ENCODE measurements at places on chromosomes 12 and 14. TPM values are rescaled to one million over a fixed set of nuclear protein-coding genes. Genes with fewer than 3 reads are reported as not detected.

DNA sequence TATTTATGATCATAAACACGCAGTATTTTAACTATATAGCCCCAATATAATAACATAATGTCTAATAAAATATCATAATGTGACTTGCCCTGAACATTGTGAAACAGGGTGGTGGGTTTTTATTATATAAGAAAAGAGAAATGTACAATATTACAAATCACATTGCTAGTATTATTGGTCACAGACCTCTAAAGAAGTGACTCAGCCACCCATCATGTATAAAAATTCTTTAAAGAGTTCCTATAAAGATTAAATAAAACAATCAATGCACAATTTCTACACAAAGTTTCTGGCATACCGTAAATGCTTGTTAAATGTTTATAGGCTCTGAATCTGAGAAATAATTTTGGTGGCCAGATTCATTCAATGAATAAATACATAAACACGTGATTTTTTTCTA, 28.9 kb downstream of the ABCC9 start:
- H3K27ac ChIP-seq: no peak overlapping the region
- no peaks in the 10 kb centered on the region for H3K4me1 ChIP-seq
- no peak overlapping the region for H3K4me3 ChIP-seq
- no peaks in the 10 kb centered on the region for H3K36me3 ChIP-seq
- no peaks in the 10 kb centered on the region for H3K27me3 ChIP-seq

GRCh38 chr12:51496895-51497294, 72.3 kb downstream of the SLC4A8 start:
- H3K4me1 ChIP-seq: no peaks in the 10 kb centered on the region
- no peaks in the 10 kb centered on the region for H3K36me3 ChIP-seq
- no peak for DNase-seq
- no peaks in the 10 kb centered on the region for H3K27me3 ChIP-seq

DNA sequence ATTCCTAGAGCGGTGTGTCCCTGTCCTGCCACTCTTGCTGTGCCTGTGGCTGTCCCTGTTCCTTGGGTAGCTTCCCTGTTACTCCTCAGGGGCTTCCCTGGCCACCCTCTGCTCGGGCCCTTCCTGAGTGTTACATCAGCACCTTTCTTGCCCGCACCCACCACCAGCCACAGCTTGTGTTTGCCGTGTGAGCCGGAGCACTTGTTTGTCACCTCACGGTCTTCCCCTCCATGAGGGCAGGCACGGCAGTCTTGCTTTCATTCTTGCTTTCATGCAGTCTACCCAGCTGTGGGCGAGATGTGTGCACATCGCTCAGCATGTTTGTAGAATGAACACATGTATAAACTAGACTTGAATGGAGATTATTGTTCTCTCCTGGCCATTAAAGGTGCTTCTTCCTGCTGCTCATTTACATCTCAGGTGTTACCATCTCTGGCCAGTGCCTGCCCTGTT, 42.0 kb downstream of the TRAF3 start:
- no peak for DNase-seq
- H3K4me3 ChIP-seq: no peak overlapping the region
- peaks cover 8% of the 10 kb centered on the region for H3K4me1 ChIP-seq

DNA sequence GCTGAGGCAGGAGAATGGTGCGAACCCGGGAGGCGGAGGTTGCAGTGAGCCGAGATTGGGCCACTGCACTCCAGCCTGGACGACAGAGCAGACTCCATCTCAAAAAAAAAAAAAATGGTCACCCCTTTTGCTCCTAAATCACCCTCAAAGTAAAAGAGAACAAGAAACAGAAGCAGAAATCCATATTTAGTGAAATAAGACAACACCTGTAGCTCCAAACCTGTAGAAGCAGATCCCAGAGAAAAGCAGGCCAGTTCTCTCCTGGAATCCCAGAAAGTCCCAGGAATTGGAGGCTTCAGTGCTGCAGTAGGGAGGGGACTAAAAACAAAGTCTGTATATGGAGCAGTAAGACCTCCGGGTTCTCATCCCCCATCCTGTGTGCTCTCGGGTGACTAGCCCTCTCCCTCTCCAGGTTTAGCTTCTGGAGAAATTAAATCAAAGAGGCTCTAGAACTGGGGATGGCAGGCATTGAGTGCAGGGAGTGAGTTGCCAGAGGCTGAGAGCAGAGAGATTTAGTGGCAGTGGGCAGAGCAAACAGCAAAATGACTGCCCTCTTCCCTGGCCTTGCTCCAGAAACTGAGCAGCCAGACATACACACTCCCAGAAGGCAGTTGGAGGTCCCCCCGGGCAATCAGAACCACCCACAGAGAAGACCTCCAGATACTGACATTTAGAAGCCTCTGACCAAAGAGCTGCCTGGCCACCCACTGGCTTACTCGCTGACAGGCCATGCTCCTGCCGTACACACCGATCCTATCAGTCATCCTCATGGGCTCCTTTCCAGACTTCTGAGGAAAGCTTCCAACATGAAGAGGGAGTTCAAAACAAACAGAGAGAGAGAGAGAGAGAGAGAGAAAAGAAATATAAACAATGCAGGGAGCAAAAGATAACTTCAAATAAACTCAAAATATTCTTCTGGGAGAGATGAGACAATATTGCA, 6.3 kb upstream of the MLXIP start:
- no peaks in the 10 kb centered on the region for H3K27me3 ChIP-seq
- H3K4me3 ChIP-seq: no peak overlapping the region
- no peaks in the 10 kb centered on the region for H3K36me3 ChIP-seq
- no peaks in the 10 kb centered on the region for H3K4me1 ChIP-seq
- DNase-seq: no peak
- no peak overlapping the region for H3K27ac ChIP-seq

DNA sequence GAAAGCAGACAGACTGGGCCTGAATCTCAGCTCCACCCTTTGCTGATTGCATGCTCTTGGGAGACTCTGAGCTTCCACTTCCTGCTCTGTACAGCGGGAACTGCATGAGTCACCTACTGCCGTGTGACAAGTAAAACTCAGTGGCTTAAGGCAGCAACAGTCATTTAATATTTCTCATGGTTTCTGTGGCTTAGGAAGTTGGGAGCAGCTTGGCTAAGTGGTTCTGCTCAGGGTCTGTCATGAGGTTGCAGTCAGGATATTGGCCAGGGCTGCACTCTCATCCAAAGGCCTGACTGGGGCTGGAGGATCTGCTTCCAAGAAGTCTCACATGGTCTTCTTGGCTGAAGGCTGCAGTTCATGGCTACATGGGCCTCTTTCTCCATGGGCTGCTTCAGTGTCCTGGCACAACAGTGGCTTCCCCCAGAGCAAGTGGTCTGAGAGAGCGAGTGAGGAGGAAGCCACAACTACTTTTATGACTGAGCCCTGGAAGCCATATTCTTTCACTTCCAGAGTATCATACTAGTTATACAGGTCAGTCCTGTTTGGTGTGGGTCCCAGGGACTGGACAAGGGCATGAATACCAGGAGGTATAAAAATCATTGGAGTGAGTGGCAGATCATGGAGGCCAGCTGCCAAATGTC, 49.7 kb downstream of the FAM222A start:
- no peak overlapping the region for H3K4me3 ChIP-seq
- H3K27me3 ChIP-seq: no peaks in the 10 kb centered on the region
- H3K27ac ChIP-seq: no peak overlapping the region
- peak; percentile 35 for DNase-seq
- no peaks in the 10 kb centered on the region for H3K36me3 ChIP-seq

PLD4 gene
- total RNA-seq: 0.04 TPM

OR10A7 gene
- total RNA-seq: not detected
